Cortex of kidney (tissue), 1 donor: ENCODE measurements at places on chromosomes 12 and 14.

DNA sequence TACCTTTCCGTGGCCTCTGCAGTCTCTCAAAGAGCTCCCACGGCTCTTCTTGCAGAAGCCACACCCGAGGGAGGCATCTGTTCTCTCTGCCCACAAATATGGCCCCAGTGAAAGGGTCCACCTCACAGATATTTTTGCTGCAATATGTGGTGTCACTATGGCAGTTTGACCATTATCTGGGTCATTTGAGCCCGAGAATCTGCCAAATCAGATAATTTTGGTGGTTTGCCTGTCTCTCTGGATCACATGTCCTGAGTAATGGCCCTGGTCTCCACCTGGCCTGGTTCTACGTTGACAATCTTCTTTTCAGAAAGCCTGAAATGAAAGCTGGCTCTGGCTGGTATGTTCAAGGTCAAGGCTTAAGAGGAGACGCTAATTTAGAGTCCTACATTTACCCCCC, 5.7 kb upstream of the WSCD2 start:
- DNase-seq, result no peak

- DNase-seq, result no peak
These were observed 1.2 kb downstream of the DDIT3 start for GRCh38 chr12:57518920-57519795.

DNA sequence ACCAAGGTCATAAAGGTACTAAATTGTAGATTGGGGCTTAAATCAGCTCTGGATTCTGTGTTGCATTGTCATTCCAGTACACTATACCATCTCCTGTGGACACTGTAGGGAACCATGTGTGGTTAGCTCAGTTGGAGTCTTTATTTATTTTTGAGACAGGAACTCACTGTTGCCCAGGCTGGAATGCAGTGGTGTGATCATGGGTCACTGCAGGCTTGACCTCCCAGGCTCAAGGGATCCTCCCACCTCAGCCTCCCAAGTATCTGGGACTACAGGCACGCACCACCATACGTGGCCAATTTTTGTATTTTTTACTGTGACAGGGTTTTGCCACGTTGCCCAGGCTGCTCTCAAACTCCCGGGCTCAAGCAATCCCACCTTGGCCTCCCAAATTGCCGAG, 6.7 kb downstream of the PAPOLA start:
- no peak for DNase-seq

DNA sequence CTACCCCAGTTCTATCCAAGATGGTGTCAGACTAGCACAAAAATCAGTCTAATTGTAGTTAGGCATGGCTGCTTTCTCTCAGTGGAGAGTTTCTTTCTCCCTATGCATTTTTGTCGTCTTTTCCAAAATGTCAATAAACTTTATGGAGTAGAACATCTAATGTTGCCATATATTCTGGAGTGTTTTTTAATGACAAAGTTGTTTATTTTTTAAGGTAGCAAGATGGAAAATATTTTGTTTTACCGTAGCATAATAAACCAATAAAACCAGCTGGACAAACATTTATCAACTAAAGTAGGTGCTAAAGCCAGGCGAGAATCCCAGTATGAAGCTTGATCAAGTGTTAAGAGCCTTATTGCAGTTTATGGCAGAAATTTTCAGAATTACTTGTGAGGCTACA, 146.3 kb downstream of the TMTC2 start:
- no peak for DNase-seq

- no peak for DNase-seq
These were observed 52.6 kb upstream of the OTX2 start for GRCh38 chr14:56862836-56863235.

DNA sequence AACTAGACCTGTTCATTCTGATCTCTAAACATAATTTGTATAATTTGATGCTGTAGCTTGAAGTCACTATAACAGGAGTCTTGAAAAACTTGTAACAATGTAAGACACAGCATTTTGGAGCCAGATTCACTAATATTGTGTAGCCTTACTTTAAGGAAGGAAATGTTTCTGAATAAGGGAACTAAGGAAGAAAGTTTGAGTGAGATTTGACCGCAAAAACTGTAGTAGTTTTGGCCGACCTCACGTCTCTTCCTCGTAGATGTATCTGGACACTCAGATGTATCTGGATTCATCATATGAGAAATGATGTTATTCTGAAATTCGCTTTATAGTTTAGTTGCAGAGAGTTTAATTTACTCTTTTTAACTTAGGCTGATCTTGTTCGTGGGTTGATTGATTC, 13.9 kb upstream of the DNAH10 start:
- no peak for DNase-seq

GRCh38 chr12:88951177-88951576, 370.9 kb upstream of the KITLG start:
- no peak for DNase-seq

DNA sequence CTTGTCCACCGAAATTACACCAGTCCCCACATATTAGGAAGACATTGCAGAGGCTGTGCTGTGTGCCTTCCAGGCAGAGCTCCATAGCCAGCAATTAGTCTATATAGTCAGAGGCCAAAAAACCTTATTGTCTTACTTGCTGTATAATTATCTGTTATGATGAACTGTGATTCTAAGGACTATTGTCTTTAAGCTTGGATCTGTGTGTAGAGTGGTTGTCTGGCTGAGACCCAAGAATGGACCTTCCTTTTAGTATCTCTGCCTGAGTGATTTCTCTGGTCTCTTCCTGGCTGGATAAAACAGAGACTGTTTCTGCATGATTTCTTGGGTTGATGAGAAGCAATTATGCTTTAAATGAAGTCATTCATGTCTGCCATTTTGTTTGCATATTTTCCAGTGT, 465.3 kb downstream of the PRKD1 start:
- DNase-seq, result no peak

GRCh38 chr14:96261053-96261452, 5.0 kb downstream of the BDKRB1 start:
- no peak for DNase-seq

GRCh38 chr12:121992059-121992879, 29.4 kb upstream of the BCL7A start:
- DNase-seq, result no peak

GRCh38 chr12:95484524-95484923, 10.6 kb downstream of the METAP2 start:
- DNase-seq, result no peak

- no peak for DNase-seq
These were observed 79.9 kb downstream of the HECTD1 start for GRCh38 chr14:31127690-31128089.

- DNase-seq, result no peak
These were observed 24.7 kb downstream of the CLEC2D start for GRCh38 chr12:9694241-9694640.

- no peak for DNase-seq
These were observed 32.0 kb upstream of the CCND2 start for GRCh38 chr12:4241592-4241991.
